PC-9 (cell line): ENCODE measurements at places on chromosomes 2 and 18.

DNA sequence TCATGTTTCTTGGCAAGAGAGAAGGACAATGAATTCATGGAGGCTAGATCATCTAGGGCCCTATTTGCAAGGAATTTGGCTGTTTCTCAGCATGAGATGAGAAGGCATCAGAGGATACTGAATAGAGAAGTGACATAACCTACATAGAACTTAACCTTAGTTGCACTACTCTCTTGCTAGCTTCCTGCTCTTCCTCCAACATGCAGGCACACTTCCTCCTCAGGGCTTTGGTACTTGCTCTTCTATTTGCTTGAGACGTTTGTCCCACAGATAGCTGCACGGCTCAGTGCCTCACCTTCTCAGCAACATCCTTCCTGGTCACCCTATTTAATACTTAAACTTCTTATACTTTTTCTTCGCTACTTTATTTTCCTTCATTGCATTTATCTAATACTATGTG is 20.0 kb upstream of the LANCL1 start:
- DNase-seq: no peak
- no peaks in the 10 kb centered on the region for H3K4me1 ChIP-seq
- no peak overlapping the region for H3K4me3 ChIP-seq
- no peaks in the 10 kb centered on the region for H3K36me3 ChIP-seq

- H3K4me3 ChIP-seq: no peak overlapping the region
- no peak overlapping the region for H3K27ac ChIP-seq
- DNase-seq: peak; percentile 91
- H3K4me1 ChIP-seq: no peaks in the 10 kb centered on the region
Observed at GRCh38 chr2:96960153-96960961, 26.0 kb downstream of the FAM178B start.

DNA sequence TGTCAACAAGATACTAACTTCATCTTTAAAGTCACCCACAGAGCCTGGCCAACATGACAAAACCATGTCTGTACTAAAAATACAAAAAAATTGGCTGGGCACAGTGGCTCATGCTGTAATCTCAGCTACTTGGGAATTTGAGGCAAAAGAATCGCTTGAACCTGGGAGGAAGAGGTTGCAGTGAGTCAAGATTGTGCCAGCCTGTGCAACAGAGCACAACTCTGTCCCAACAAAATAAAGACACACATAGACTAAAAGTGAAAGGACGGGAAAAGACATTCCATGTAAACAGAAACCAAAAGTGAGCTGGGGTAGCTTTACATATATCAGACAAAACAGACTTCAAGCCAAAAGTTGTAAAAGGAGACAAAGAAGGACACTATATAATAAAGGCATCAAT is 34.8 kb downstream of the USP34 start:
- H3K4me1 ChIP-seq: no peaks in the 10 kb centered on the region
- DNase-seq: no peak
- H3K36me3 ChIP-seq: no peaks in the 10 kb centered on the region
- no peak overlapping the region for H3K4me3 ChIP-seq

- peaks cover 25% of the 10 kb centered on the region for H3K4me1 ChIP-seq
- H3K36me3 ChIP-seq: peaks cover 3% of the 10 kb centered on the region; the same call in 1 of the 2 replicates
- peak; percentile 79 for DNase-seq
- H3K4me3 ChIP-seq: no peak overlapping the region
Observed at GRCh38 chr2:119240311-119241204, 16.9 kb downstream of the STEAP3 start.

- no peaks in the 10 kb centered on the region for H3K27me3 ChIP-seq
- H3K4me1 ChIP-seq: peaks cover 86% of the 10 kb centered on the region
- no peaks in the 10 kb centered on the region for H3K36me3 ChIP-seq
- H3K4me3 ChIP-seq: no peak overlapping the region
- DNase-seq: no peak
- peak overlapping the region; percentile 73 for H3K27ac ChIP-seq
Observed at GRCh38 chr2:42135381-42136312, 33.5 kb upstream of the EML4 start.

- no peaks in the 10 kb centered on the region for H3K27me3 ChIP-seq
- H3K36me3 ChIP-seq: no peaks in the 10 kb centered on the region
- no peak for DNase-seq
- no peak overlapping the region for H3K27ac ChIP-seq
Observed at GRCh38 chr2:121613152-121613551, 36.1 kb downstream of the CLASP1 start.

- no peaks in the 10 kb centered on the region for H3K36me3 ChIP-seq
- no peak overlapping the region for H3K4me3 ChIP-seq
- no peaks in the 10 kb centered on the region for H3K27me3 ChIP-seq
- no peak overlapping the region for H3K27ac ChIP-seq
- no peaks in the 10 kb centered on the region for H3K4me1 ChIP-seq
Observed at GRCh38 chr2:69204654-69205053, 182.4 kb downstream of the GFPT1 start.

DNA sequence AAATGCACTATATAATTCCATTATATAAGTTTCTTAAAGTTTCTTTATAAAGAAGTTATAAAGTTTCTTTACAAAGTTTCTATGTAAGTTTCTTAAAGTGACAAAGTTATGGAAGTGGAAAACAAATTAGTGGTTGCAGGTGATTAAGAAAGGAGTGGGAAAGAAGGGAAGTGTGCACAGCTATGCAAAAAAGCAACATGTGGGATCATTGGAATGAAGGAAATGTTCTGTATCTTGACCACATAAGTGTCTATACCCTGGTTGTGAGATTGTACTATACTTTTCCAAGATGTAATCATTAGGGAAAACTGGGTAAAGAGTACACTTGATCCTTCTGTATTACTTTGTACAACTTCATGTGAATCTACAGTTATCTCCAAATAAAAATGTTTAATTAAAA is 1541.1 kb downstream of the LRP1B start:
- DNase-seq: no peak
- no peak overlapping the region for H3K27ac ChIP-seq
- no peak overlapping the region for H3K4me3 ChIP-seq

- no peaks in the 10 kb centered on the region for H3K36me3 ChIP-seq
- no peak for DNase-seq
- H3K27me3 ChIP-seq: no peaks in the 10 kb centered on the region
Observed at GRCh38 chr2:203451689-203452088, 83.4 kb downstream of the RAPH1 start.

DNA sequence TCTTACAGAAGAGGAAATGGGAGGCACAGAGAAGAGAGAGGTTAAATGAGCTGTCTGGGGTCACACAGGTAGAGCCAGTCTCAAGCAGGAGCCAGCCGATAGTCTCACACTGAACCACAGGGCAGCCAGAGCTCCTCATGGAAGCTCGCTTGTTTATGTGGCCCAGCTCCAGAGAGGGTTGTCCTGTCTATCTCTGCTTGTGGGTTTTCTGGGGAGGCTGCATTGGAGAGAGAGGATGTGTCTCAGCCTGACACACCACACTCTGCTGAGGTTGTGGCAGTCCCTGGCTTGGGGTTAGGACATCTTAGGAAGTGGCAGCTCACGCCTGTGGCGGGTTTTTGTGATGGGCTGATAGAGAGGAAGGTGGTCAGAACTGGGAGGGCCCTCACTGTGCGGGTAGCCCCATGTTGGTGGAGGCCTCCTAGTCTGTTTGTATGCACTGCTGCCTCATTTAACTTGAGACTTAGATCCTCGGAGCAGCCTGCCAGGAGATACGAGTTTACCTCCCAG is 52.3 kb downstream of the TCF7L1 start:
- no peak for DNase-seq
- no peak overlapping the region for H3K4me3 ChIP-seq
- no peak overlapping the region for H3K27ac ChIP-seq
- H3K27me3 ChIP-seq: no peaks in the 10 kb centered on the region

- H3K27ac ChIP-seq: no peak overlapping the region
- no peak overlapping the region for H3K4me3 ChIP-seq
- H3K4me1 ChIP-seq: no peaks in the 10 kb centered on the region
- H3K27me3 ChIP-seq: no peaks in the 10 kb centered on the region
- no peaks in the 10 kb centered on the region for H3K36me3 ChIP-seq
Observed at GRCh38 chr2:10229462-10230099, 73.1 kb upstream of the HPCAL1 start.

DNA sequence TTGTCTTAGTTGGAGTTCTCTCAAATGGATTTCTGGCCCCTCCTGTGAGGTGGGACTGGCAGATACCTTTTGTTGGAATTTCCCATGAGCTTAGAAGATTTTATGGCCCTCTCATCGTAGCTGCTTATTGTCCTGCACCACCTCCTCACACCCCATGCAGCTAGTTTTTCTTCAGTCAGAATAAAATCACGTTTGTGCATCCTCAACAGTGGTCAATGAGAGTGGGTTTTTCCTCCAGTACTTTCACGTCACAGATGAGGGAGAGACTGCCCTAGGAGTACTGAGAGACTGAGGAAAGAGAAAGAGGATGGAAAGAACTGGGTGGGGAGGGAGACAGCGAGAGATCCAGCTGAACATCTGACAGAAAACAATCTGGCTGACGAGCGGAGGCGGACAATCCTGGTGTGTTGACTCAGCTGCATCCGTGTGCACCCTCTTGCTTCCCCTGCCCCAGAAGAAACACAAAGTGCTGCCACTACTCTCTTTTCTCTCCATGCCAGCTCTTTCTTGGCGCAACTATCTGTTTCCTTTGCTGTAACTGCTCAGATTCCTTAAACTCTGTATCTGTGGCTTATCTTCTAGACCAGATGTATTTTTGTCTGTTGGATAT is 7.4 kb downstream of the RAPGEF4 start:
- no peak overlapping the region for H3K4me3 ChIP-seq
- no peaks in the 10 kb centered on the region for H3K27me3 ChIP-seq
- DNase-seq: no peak

- H3K27me3 ChIP-seq: no peaks in the 10 kb centered on the region
- no peak overlapping the region for H3K27ac ChIP-seq
- H3K4me3 ChIP-seq: no peak overlapping the region
Observed at GRCh38 chr18:26708806-26709716, 156.4 kb downstream of the AQP4 start.

DNA sequence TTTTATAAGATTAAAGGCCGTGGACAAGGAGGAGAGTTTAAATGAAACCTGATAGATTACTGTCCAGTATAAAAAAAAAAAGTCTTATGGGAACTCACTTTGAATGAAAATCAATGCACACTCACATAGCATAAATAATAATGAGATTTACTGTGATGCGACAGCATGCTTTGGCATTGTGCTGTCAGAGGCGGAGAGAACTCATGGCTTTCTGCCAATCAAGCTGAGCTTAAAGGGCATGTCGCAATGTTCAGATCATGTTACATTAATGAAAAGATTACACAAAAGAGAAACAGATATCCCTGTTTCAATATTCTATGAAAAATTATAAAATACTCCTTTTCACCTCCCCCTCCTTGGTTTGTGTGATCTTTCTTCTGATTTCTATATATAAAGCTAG is 310.8 kb downstream of the ERBB4 start:
- no peaks in the 10 kb centered on the region for H3K4me1 ChIP-seq
- no peak overlapping the region for H3K27ac ChIP-seq
- no peaks in the 10 kb centered on the region for H3K36me3 ChIP-seq
- peak; percentile 44 for DNase-seq
- no peaks in the 10 kb centered on the region for H3K27me3 ChIP-seq

DNA sequence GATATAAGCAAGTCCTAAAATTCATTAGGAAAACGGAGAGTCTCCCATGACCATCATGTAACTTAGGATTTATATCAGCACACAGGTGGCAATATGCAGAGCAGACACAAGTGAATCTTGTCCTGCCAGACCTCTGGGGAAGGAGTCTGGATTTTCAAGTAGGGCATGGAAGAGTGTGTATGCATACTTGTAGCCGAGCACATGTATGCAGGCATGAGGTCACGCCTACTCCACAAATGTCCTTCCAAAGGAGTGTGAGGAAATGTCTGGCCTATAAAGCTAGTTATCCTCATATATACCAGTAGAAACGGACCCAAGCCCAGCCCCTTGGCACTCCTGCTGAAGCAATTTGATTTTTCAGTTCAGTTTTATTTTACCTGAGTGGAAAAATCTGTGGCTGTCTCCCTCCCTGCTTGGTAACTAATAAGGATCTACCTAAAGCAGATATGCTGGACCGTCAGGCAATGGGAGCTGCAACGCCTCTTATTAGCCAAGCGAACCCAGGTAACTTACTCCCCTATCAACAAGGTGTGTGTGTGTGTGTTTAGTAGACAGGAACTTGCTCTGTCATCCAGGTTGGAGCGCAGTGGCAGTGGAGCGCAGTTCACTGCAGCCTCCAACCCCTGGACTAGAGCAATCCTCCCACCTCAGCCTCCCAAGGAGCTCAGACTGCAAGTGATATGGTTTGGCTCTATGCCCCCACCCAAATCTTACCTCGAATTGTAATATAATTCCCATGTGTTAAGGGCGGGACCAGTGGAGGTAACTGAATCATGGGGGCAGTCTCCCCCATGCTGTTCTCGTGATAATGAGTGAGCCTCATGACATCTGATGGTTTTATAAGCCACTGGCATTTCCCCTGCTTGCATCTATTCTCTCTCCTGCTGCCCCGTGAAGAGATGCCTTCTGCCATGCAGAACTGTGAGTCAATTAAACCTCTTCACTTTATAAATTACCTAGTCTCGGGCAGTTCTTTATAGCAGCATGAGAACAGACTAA is 2.8 kb downstream of the STAT1 start:
- no peak for DNase-seq
- no peaks in the 10 kb centered on the region; the same call in 1 of the 2 replicates for H3K36me3 ChIP-seq

GRCh38 chr18:36250827-36251226 is 46.7 kb upstream of the FHOD3 start:
- peaks cover 9% of the 10 kb centered on the region for H3K36me3 ChIP-seq
- no peak overlapping the region for H3K27ac ChIP-seq
- no peaks in the 10 kb centered on the region for H3K4me1 ChIP-seq
- no peak for DNase-seq
- no peak overlapping the region for H3K4me3 ChIP-seq
- H3K27me3 ChIP-seq: no peaks in the 10 kb centered on the region
